Activated B cell treated with CpG ODN at 0.5 μM for 24 hours (primary cell): ENCODE measurements at places on chromosomes 12 and 14. TPM values are rescaled to one million over a fixed set of nuclear protein-coding genes. Genes with fewer than 3 reads are reported as not detected.
A peak's percentile ranks its signal among the peaks of the same experiment; 100 is the strongest.

DNA sequence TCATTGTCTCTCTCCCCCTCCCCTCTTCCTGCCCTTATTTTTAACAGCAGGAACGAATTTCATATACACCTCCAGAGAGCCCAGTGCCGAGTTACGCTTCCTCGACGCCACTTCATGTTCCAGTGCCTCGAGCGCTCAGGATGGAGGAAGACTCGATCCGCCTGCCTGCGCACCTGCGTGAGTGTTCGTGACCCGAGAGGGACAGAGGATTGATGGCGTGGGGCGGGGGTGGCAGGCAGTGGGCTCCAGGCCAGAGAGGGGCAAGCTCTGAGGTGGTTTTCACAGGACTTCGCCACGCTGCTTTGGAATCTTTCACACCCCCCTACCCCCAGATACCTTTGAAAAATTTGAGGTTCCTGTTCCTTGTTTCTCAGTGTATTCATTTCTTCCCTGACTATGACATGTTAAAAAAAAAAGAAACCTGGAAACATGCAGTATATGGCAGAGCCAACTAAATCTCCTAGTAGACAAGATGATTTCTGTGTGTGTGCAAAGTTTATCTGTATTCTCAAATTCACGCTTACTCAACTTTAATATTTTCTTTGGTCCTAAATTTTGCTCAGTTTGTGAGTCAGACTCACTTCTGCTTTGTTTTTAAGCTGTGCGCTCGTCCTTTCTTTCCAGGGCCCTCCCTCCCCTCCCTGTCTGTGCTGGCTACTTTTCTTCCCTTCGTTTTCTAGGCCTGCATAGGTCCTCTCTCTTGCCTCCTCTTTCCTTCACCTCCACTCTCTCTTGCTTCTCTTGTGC, 103.1 kb downstream of the ETV6 start:
- H3K27ac ChIP-seq: peak overlapping the region; percentile 92
- H3K27me3 ChIP-seq: no peaks in the 10 kb centered on the region
- no peak for DNase-seq
- peaks cover 73% of the 10 kb centered on the region for H3K4me1 ChIP-seq
- H3K36me3 ChIP-seq: peaks cover 49% of the 10 kb centered on the region

DNA sequence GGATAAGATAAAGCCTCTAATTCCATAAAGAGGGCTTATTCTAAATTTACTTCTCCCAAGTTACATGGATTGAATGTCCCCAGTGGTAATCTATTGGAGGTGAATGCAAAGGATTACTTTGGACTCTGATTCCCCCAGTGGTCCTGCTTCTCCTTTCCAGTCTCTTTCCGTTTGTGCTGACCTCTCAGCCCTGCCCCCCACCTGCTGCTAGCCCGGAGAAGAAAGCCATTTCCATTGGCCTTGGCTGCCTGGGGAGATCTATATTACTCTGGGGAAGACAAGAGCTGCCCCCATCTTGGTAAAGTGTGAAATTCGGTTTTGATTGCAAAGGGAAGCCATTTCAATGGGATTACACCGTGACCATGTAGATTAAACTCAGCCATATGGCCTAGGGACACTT, 13.3 kb downstream of the ASCL1 start:
- H3K4me3 ChIP-seq: no peak overlapping the region
- H3K27me3 ChIP-seq: peaks cover 50% of the 10 kb centered on the region
- H3K36me3 ChIP-seq: no peaks in the 10 kb centered on the region
- DNase-seq: no peak
- peaks cover 2% of the 10 kb centered on the region for H3K4me1 ChIP-seq
- H3K27ac ChIP-seq: no peak overlapping the region

Gene CELA1
- total RNA-seq: not detected in 2 replicates

GRCh38 chr14:100775831-100776591, 49.3 kb downstream of the DLK1 start:
- H3K36me3 ChIP-seq: no peaks in the 10 kb centered on the region
- H3K4me1 ChIP-seq: no peaks in the 10 kb centered on the region
- H3K4me3 ChIP-seq: no peak overlapping the region
- no peak for DNase-seq
- H3K27me3 ChIP-seq: no peaks in the 10 kb centered on the region

Gene CLEC4D
- total RNA-seq: not detected in 2 replicates

Gene PRKD1
- total RNA-seq: 5.1 and 6.7 TPM in 2 replicates

GRCh38 chr12:21526721-21527345, 737 bp downstream of the SPX start:
- H3K27me3 ChIP-seq: peaks cover 21% of the 10 kb centered on the region
- no peak for DNase-seq
- peak overlapping the region; percentile 74 for H3K4me3 ChIP-seq
- H3K27ac ChIP-seq: no peak overlapping the region
- H3K36me3 ChIP-seq: no peaks in the 10 kb centered on the region

DNA sequence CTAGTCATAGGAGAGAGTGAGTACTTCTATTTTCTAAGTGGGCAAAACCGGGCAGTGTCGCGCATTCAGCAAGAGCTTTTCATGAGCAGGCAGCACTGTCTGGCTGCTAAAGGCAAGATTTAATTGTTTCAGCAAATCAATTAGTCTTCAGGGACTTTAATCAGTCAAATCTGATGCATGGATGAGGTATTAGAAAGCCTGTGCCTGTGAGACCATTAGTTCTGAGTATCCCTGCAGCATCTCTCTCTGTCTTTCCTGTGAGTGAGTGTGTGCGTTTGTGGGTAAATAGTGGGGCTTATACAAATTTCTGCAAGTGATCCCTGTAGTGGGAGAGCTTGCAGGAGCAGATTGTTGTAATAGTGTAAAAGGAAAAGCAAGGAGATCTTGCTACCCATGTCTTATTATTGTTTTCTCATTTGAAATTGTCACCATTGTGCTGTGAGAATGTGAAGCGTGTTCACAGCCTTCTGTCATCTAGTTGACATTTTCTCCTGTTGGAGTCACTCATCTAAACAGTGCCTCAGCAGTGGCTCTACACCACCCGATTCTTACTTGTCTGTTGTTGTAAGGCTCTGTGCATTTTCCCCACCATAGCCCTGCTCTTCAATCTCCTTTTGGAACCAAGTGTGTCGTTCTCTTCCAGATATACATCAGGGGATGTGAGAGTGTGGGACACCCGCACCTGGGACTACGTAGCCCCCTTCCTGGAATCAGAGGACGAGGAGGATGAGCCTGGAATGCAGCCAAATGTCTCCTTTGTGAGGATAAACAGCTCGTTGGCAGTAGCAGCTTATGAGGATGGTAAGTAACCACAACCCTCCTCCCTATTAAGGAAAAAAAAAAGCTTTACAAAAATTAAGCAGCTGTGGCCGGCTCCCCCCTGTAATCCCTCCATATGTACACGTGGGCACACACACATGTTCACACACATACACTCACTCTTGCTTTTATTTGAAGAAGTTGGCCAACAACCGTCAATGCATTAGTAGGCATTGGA, 53.6 kb downstream of the FBXW8 start:
- H3K27me3 ChIP-seq: no peaks in the 10 kb centered on the region
- DNase-seq: no peak
- no peak overlapping the region for H3K27ac ChIP-seq
- peaks cover 27% of the 10 kb centered on the region for H3K4me1 ChIP-seq

GRCh38 chr14:96260341-96260821, 4.4 kb downstream of the BDKRB1 start:
- H3K4me3 ChIP-seq: no peak overlapping the region
- H3K27ac ChIP-seq: no peak overlapping the region
- no peaks in the 10 kb centered on the region for H3K4me1 ChIP-seq

Gene GPR65
- total RNA-seq: 13.7 and 14.7 TPM in 2 replicates

GRCh38 chr12:2336409-2336829, 283.6 kb downstream of the CACNA1C start:
- H3K27ac ChIP-seq: no peak overlapping the region
- peaks cover 7% of the 10 kb centered on the region for H3K27me3 ChIP-seq
- H3K36me3 ChIP-seq: no peaks in the 10 kb centered on the region
- no peak overlapping the region for H3K4me3 ChIP-seq

DNA sequence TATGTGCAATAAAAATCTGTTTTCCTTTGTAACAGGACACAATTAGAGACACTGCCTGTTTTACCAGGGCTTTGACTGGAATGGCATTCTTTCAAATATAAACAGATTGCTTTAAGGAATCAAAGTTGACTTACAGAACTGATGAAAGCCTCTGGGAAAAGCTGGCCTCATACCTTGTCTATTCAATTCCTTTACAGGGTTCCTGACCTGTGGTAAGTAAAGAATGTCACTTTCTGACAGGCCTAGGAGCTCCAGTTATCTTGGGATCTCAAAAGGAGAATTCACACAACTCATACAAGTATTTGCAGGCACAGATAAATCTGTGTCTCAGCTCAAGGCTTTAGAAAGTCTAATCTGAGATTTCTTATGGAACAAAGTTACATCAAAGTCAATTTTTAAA, 88.4 kb downstream of the BCAT1 start:
- no peak overlapping the region for H3K4me3 ChIP-seq
- peaks cover 4% of the 10 kb centered on the region for H3K4me1 ChIP-seq

DNA sequence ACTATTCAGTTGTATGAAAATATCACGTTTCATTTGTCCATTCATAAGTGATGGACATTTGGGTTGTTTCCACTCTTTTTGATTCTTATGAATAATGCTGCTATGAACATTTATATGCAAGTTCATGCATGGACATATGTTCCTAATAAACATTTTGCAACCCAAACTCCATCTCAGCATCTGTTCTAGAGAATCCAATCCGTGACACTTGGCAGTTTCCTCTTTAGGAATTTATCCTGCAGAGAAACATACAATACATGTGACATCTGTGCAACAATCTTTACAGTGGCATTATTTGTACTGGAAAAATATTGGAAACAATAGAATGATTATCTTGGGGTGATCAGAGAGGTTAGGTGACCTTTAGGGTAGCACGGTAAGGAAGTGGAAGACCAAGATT, 290.8 kb upstream of the SRRM4 start:
- H3K27ac ChIP-seq: no peak overlapping the region
- H3K27me3 ChIP-seq: no peaks in the 10 kb centered on the region
- DNase-seq: no peak
- H3K36me3 ChIP-seq: no peaks in the 10 kb centered on the region

DNA sequence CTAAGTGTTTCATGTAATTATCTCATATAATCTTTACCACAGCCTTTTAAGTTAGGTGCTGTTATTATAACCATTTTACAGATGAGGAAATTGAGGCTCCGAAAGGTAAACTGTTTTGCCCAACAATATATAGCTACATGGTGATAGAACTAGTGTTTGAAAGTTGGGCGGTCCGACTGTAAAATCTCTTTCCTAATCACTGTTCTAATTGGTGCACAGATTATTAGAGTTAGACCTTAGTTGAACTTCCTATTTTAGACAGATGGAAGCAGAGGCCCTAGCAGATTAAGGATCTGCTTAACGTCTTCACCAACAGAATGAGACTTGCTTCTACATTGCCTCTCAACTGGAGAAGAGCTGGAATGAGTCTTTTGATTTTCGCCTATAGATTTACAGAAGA, 30.0 kb upstream of the DUSP6 start:
- no peak overlapping the region for H3K27ac ChIP-seq
- no peak overlapping the region for H3K4me3 ChIP-seq
- DNase-seq: no peak
- peaks cover 6% of the 10 kb centered on the region for H3K27me3 ChIP-seq

DNA sequence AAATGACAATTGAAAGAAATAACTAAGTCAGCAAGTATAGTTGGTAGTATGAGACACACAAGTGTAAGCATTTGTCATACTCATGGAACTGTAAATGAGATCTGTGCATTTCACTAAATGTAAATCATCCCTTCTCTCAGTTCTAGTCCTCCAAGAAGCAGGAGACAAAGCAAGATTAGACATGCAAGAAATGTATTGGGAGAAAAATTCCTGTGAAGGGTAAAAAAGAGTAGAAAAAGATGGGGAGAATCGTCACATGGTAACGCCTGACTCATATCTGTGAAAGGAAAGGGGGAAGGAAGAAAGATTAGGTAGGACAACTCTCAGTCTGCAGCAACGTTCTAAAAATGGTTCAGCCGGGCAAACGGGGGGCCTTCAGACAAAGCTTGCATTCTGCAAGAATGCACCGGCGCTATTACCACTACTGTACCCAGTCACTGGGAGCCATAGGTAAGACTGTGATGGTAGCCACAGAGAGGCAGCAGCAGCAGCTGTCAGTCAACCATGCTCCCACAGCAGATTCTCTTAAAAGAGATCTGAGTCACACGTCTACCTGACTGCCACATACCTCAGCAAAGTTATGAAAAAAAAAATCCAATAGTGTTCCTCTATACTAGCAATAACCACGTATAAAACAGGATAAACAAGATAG, 18.0 kb upstream of the RFX4 start:
- no peak overlapping the region for H3K27ac ChIP-seq
- no peak for DNase-seq
- H3K36me3 ChIP-seq: no peaks in the 10 kb centered on the region

GRCh38 chr14:87632796-87633195, 360.2 kb downstream of the GALC start:
- no peak overlapping the region for H3K27ac ChIP-seq
- no peaks in the 10 kb centered on the region for H3K4me1 ChIP-seq
- no peaks in the 10 kb centered on the region for H3K36me3 ChIP-seq
